Activated CD4-positive, alpha-beta T cell treated with anti-CD3 and anti-CD28 coated beads, Interleukin-2, amount 50 U/mL, for 4 hours (primary cell): ENCODE measurements at places on chromosomes 16 and 17.

- peak; percentile 91 for DNase-seq
Measured at GRCh38 chr16:636206-637080, at the start of gene METTL26. METTL26 (minus strand) TSS chr16:636305; CDS start chr16:636290, 15 bp downstream.

DNA sequence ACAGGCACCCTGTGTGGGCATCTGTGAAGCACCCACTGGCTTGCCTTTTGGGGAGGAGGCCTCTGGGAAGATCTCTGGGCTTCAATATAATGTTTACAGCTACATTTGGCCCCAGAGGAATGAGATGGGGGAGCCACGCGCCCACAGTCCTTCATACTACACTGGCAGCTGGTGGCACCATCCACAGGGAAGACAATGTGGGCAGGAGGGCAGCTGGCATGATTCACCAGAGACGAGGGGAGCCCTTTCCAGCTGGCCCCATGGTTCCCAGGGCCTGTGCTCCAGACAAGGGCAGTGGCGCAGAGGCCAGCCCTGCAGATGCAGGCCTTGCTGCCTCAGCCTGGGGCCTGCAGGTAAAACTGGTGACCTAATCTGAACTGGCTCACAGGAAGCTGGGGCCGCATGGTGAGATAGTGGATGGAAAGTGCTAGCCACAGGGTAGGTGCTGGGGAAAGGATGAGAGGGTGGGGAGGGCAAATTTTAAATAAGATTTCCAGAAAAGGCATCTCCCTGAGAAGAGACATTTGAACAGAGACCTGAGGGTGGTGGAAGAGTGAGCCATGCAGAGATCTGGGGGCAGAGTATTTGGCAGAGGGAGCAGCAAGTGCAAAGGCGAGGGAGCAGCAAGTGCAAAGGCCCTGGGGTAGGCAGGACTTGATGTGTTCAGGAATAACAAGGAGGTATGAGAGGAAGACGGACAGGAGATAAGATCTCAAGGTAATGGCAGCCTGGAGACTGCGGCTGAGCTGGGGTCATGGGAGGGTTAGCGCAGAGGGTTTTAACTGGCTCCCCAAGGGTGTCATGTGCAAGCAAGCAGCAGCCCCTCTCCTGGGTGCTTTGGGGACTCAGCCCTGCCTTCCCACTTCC is 12.1 kb upstream of the KCNJ12 start:
- no peak for DNase-seq

GRCh38 chr17:67385122-67385988 is 8.3 kb downstream of the PITPNC1 start:
- no peak for DNase-seq

GRCh38 chr17:64171041-64171440 is 41.1 kb upstream of the ERN1 start:
- no peak for DNase-seq

- DNase-seq: no peak
Measured at GRCh38 chr17:39777534-39778365, 40.0 kb downstream of the GRB7 start.
